ENCODE measurements at places on chromosomes 4 and X.

GRCh38 chr4:43369036-43369594 lies 476.6 kb downstream of the GRXCR1 start:
- DNase-seq, result no peak

- peak; percentile 44 for DNase-seq
Measured at GRCh38 chr4:4334798-4335520, 44.9 kb downstream of the ZBTB49 start.

DNA sequence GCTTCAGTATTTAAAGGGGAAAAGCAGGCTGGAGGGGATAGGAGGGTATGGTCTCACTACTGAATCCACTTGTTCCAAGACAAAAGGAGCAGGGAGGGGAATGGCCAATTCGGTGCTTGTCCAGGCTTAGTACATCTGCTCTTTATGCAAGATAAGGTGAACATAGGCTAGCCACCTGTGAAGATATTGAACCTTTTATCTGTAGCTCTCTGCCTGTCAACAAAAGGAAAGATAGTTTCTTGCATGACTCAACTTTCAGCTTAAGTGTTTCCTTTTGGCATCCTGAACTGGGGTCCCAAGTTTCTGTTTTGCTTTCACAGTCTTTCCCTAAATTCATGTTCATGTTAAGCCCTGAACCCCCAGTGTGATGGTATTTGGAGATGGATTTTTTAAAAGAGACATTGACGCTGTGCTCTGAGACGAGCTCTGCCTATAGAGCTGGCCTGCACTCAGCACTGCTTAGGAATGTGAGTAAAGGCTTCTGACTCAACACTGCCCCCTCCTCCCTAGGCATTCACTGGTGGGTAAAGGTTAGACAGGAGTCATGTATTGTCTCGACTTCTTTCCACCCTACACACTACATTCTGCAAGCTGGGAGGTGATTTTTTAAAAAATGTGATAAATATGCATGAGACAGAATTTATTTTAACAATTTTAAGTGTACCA lies 28.2 kb downstream of the FAM149A start:
- no peak for DNase-seq

DNA sequence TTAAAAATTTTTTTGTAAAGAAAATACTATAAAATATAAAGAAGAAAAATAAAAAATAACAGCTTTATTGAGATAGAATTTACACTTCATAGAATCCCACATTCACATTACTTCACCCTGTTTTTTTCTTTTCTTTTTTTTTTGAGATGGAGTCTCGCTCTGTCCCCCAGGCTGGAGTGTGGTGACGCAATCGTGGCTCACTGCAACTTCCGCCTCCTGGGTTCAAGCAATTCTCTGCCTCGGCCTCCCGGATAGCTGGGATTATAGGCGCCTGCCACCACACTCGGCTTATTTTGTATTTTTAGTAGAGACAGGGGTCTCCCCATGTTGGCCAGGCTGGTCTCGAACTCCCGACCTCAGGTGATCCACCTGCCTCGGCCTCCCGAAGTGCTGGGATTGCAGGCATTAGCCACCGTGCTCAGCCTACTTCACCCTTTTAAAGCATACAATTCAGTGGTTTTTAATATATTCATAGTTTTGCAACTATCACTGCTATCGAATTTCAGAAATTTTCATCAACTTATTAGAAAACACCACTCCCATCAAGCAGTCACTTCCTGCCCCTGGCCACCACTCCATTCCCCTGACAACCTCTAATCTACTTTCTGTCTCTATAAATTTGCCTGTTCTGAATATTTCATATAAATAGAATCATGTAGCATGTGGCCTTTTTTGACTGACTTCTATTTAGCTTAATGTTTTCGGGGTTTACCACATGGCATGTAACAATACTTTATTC lies 48.7 kb downstream of the TMEM131L start:
- no peak for DNase-seq

DNA sequence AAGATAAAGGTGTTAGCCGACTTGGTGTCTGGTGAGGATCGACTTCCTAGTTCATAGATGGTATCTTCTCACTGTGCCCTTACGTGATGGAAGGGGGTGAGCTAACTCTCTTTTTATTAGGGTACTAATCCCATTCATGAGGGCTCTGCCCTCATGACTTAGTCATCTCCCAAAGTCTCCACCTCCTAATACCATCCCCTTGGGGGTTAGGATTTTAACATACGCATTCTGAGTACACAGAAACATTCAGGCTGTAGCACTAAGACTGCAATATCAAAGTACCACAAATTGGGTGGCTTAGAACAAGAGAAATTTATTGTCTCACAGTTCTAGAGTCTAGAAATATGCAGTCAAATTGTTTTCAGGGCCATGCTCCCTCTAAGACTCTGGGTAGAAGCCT lies 58.0 kb upstream of the IL13RA1 start:
- DNase-seq, result no peak

- DNase-seq, result no peak
Measured at GRCh38 chrX:104318330-104319009, 63.7 kb upstream of the ESX1 start.

DNA sequence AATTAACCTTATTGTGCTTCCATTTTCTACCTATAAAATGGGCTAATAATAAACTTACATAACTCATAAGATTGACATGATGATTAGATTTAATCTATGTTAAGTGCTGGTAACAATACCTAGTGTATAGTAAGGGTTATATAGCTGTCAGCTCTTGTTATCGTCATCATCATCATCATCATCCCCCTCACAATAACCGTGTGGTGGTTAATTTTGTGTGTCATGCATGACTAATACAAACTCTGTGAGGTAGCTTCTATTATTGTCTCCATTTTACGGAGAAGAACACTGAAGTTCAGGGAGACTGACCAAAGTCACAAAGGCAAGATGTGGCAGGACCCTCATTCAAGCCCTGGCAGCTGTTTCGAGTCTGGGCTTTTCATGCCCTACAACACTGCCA lies 211.3 kb downstream of the PALLD start:
- DNase-seq, result no peak

- DNase-seq, result no peak
Measured at GRCh38 chr4:38497121-38497520, 166.9 kb upstream of the KLF3 start.

DNA sequence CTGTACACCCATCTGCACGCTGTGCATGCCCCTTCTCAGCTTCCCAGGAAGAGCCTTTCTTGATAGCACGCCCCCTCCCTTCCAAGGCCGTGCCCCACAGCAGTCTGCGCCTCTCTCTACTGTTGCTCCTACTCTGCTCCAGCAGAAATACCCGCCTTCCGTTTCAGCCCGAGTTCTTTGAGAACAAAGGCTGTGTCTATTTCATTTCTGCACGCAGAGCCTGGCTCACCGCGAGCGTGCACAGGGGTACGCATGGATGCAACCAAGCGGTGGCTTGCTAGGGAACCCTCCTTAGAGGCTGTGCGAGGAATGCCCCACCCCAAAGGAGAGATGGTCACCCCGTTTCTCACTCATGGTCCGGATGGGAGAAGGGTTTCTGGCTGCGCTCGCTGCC lies 485 bp downstream of the AADAT start:
- DNase-seq, result no peak

GRCh38 chrX:150696866-150697265 lies 3.7 kb downstream of the MTMR1 start:
- no peak for DNase-seq

DNA sequence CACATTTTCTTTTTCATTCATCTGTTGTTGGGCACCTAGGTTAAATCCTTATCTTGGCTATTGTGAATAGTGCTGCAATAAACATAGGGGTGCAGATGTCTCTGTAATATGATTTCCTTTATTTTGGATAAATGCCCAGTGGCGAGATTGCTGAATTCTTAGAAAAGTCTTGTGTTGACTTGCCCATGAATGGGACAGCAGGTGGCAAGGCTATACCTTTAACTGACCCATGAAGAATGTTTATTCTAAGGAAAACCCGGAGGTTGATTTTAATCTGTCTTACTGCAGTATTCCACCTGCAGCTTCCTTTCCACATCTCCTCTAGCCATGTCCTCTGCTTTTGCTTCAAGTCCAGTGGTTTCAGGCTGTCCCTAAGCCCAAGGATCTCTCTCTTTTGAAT lies 220.6 kb downstream of the SNCA start:
- DNase-seq, result no peak

DNA sequence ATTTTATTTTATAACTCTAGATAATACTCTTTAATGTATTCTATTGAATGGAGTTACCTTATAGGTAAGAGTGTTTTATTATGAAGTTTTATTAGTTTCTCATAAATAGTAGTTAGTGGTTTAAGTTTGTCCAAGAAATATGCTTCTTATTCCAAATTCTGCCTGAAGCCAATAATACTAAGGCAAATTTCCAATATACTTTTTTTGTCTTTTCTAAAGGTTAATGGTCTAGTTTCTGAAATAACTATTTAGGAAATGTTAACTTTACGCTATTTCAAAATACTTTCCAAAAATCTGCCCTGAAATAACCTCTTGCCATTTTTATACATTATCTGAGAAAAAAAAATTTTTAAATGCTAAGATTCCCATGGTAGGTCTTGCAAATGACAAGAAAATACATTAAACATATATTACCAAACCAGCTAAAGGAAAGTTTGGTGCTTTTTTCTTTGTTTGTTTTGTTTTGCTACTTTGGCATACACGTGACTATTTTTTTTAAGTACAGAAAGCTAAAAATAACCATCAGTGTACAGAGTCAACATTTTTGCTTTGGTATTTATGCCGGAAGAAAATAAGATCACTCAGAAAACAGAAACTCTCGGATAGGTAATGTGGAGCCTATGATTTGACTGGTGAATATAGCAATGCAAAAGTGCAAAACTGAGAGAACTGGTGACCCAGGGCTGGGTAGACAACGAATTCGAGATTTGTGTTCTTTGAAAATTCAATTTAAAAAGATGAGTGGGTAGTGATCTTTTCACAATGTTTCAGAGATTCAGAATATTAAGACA lies 29.8 kb downstream of the PCDH18 start:
- DNase-seq, result no peak

All from activated CD8-positive, alpha-beta memory T cell treated with anti-CD3 and anti-CD28 coated beads for 4 hours (primary cell).